ENCODE measurements at places on chromosomes 3 and 15. TPM values are rescaled to one million over a fixed set of nuclear protein-coding genes. Genes with fewer than 3 reads are reported as not detected.

- DNase-seq, result peak; percentile 25
Observed at GRCh38 chr3:28916713-28917499, 364.0 kb upstream of the RBMS3 start.

- no peak for DNase-seq
Observed at GRCh38 chr15:31342781-31343626, 16.4 kb downstream of the KLF13 start.

- DNase-seq, result no peak
Observed at GRCh38 chr15:87597346-87598052, 659.0 kb downstream of the NTRK3 start.

DNA sequence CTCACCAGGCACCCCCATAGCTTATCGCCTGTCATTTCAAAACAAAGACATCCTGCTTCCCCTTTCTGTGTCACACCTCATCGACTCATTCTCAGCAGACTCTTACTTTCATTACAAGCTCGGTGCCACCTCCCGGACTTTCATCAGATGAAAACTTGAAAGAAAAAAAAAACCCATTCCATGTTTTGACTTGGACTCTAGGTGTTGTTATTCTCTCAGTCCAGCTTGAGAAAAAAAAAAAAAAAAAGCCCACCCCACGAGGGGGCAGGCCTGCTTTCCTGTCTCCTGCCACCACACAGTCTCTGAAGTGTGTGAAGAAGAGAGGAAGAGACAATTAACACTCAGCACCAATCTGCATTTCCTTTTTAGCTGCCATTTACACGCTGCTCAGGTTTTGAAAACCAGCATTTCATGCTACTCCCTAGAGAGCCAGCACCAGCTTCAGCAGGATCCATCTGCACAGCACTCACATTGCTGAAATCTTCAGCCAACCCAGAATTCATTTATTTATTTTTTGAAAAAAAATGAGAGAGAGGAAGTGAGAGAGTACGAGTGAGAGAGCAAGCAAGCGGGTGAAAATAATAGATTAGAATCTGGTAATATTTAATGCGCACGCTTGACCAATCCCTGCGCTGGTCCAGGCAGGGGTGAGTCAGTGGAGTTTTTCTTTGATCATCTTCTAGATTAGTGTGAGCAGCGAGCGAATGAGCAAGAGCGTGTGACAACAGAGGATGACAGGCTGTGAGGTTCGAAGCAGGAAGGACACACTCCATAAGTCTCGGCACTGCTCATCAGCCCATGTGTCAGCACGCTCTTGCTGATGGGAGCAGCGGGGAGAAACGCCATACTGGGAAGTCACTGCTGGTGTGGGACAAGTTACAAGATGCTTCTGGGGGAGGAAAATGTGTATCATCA lies 23.5 kb downstream of the ZNF80 start:
- peak; percentile 70 for DNase-seq

- DNase-seq, result peak; percentile 82
Observed at GRCh38 chr3:173397161-173398110, at the start of gene NLGN1. Gene NLGN1 (plus strand): TSS chr3:173397744.

CHRNA3 gene
- not detected for total RNA-seq
